Heart right ventricle (tissue), 16 donors: ENCODE measurements at places on chromosomes 3 and 15. TPM values are rescaled to one million over a fixed set of nuclear protein-coding genes. Genes with fewer than 3 reads are reported as not detected.

GRCh38 chr3:177795859-177796258 lies 598.6 kb upstream of the TBL1XR1 start:
- H3K4me3 ChIP-seq, result no peak overlapping the region
- H3K36me3 ChIP-seq, result no peaks in the 10 kb centered on the region
- DNase-seq, result no peak
- H3K4me1 ChIP-seq, result no peaks in the 10 kb centered on the region
- H3K27ac ChIP-seq, result no peak overlapping the region
- no peaks in the 10 kb centered on the region for H3K27me3 ChIP-seq

The BCL2A1 gene
- total RNA-seq, result 0.30 TPM

- H3K27ac ChIP-seq, result no peak overlapping the region
- H3K36me3 ChIP-seq, result no peaks in the 10 kb centered on the region
- DNase-seq, result no peak
- H3K27me3 ChIP-seq, result no peaks in the 10 kb centered on the region
- no peak overlapping the region for H3K4me3 ChIP-seq
These were observed 394.0 kb downstream of the FOXP1 start for GRCh38 chr3:71189480-71189879.

The CCDC54 gene
- not detected for total RNA-seq

GRCh38 chr15:94243418-94243817 lies 12.1 kb downstream of the MCTP2 start:
- no peaks in the 10 kb centered on the region for H3K36me3 ChIP-seq
- no peaks in the 10 kb centered on the region for H3K27me3 ChIP-seq
- H3K4me1 ChIP-seq, result no peaks in the 10 kb centered on the region
- no peak for DNase-seq
- no peak overlapping the region for H3K27ac ChIP-seq
- H3K4me3 ChIP-seq, result no peak overlapping the region

- H3K36me3 ChIP-seq, result no peaks in the 10 kb centered on the region
- H3K4me1 ChIP-seq, result no peaks in the 10 kb centered on the region
- H3K27ac ChIP-seq, result no peak overlapping the region
- no peak for DNase-seq
- no peaks in the 10 kb centered on the region for H3K27me3 ChIP-seq
These were observed 12.9 kb upstream of the MGA start for GRCh38 chr15:41647262-41647661.

- H3K4me3 ChIP-seq, result no peak overlapping the region
- H3K36me3 ChIP-seq, result no peaks in the 10 kb centered on the region
- no peak overlapping the region for H3K27ac ChIP-seq
- DNase-seq, result no peak
- H3K4me1 ChIP-seq, result no peaks in the 10 kb centered on the region
These were observed 98.2 kb downstream of the ANXA2 start for GRCh38 chr15:60299452-60300047.

DNA sequence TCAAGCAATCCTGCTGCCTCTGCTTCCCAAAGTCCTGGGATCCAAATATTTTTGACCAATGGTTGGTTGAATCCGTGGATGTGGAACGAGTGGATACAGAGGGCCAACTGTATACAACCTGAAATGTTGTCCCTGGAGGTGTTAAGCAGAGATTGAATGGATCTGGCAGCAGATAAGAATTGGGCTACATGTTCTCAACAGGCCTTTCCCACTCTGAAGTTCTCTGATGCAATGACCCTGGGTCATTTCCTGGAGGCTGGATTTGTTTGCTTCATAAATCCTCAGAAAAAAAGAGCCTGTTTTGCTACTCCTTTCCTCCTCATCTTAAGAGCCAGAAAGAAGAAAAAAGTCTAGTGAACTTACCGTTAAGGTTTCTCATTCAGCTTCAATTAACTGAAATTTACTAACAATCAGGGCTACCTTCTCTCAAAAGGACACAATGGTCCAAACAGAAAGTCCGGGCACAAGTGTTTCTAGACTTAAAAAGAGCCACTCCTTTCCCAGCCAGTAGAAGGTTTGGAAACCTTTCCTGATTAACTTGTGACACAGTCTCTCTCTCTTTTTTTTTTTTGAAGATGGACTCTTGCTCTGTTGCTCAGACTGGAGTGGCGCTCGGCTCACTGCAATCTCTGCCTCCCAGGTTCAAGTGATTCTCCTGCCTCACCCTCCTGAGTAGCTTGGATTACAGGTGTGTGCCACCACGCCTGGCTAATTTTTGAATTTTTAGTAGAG lies 6.5 kb downstream of the ARHGEF3 start:
- no peaks in the 10 kb centered on the region for H3K27me3 ChIP-seq
- H3K4me1 ChIP-seq, result peaks cover 3% of the 10 kb centered on the region
- H3K27ac ChIP-seq, result peak overlapping the region; percentile 42
- H3K36me3 ChIP-seq, result no peaks in the 10 kb centered on the region
- H3K4me3 ChIP-seq, result no peak overlapping the region
- DNase-seq, result no peak
